ENCODE measurements at places on chromosomes 4 and X.

- DNase-seq = no peak
These were observed 43.4 kb upstream of the CLNK start for GRCh38 chr4:10728016-10728415.

GRCh38 chr4:95106408-95106928 lies 348.7 kb downstream of the BMPR1B start:
- DNase-seq = no peak

GRCh38 chrX:19855700-19856381 lies 31.6 kb downstream of the SH3KBP1 start:
- no peak for DNase-seq

GRCh38 chr4:55568905-55569504 lies 22.3 kb upstream of the CLOCK start:
- no peak for DNase-seq

DNA sequence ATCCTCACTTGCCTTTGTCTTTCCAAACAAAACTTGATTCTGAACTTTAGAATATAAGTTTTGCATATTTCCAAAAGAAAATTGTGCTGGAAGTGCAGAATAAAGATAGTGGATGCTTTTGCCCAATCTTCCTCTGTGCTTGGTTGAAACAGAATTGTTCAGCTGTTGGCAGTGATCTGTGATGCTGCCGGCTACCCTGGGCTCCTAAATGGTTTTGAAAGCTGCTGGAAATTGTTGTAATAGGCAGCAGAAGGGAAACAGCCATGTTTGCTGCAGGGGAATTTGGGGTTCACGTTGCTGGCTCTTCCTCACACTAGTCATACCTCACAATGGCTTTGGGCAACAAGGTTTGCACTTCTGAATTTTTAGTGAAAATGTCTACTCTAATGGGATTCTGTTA lies 398.0 kb downstream of the RAPGEF2 start:
- DNase-seq = no peak

DNA sequence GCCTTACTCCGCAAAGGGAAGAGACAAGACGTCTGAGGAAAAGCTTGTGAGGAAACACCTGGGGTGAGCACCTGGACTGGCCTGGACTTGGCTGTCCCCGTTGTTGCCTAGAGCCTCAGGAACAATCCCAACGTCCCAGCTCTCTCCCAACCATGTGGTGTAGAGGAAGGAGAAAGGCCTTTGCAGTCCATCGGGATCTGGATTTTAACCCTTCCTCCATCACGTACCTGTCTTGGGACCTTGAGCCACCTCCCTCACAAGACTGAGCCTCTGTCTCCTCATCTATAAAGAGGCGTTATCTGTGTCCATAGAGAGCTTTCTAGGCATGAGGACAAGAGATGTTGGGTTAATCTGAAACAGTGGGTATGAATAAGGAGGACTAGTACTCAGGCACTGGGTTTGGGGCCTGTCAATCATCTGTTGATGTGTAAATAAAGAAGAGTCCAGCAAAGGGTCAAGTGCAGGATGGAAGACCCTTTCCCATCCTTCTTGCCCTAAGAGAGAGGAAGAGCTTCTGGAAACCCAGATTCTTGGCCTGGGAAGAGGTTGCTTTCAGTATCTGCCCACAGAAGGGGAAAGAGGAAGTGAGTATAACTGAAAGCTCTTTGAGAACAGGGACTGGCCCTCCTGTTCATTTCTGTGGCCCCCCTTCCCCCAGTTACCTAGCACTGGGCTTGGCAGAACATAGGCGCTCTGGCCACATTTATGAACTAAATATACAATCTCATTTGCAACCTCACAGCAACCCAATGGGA lies 137.1 kb downstream of the PJA1 start:
- DNase-seq = no peak

DNA sequence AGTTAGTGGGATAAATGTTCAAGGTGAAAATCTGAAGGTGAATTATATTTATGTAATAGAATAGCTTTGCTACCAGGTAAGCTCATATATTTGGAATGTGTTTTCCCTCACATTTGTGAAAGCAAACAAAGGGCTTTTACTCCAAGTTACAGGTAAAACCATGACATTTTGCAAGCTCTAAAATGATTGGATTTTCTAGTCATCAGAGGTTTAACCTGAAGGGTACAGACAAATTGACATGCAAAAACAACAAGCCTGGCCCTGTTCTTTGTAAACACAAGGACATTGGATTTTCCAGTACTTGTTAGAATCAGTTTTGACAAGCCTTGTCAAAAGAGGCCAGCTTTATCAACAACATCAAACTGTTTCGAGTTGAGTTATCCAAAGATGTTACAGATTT lies 51.7 kb downstream of the ZFX start:
- no peak for DNase-seq

Measured in dorsolateral prefrontal cortex (tissue), 122 donors.